WTC11 (cell line): ENCODE measurements at places on chromosomes 5 and 9.
A peak's percentile ranks its signal among the peaks of the same experiment; 100 is the strongest.

GRCh38 chr9:127185931-127186781 is 63.7 kb upstream of the ANGPTL2 start:
- DNase-seq: no peak

- DNase-seq: no peak
Measured at GRCh38 chr5:64861281-64861680, 92.6 kb downstream of the CWC27 start.

GRCh38 chr9:134517069-134517680 is 124.4 kb upstream of the COL5A1 start:
- no peak for DNase-seq

- no peak for DNase-seq
Measured at GRCh38 chr5:34854459-34855174, 15.7 kb downstream of the TTC23L start.

DNA sequence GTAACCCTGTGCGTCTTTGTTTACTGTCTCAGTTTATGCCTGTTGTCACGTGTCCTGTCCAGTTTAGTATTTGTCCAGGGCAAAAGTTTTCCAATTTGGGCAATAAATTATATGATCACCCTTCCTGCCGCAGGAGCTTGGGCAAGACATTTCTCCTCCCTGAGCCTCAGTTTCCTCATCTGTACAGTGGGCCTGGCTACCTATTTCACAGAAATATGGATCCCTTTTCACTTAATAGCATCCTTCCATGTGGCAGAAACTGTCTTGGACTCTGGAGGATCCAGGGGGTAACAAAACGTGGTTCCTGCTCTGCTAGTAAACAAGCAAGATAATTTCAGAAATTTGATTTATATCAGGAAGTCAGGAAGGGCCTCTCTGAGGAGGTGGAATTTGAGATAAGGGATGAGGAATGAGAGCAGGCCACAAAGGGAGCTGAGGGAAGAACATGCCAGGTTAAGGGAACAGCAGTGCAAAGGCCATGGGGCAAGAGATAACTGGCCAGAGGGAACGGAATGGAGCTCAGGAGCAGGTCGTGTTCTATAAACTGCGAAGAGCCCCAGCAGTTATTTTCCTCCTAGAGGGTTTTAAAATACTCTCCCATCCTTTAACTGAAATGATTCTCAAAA is 15.1 kb upstream of the PPARGC1B start:
- no peak for DNase-seq

DNA sequence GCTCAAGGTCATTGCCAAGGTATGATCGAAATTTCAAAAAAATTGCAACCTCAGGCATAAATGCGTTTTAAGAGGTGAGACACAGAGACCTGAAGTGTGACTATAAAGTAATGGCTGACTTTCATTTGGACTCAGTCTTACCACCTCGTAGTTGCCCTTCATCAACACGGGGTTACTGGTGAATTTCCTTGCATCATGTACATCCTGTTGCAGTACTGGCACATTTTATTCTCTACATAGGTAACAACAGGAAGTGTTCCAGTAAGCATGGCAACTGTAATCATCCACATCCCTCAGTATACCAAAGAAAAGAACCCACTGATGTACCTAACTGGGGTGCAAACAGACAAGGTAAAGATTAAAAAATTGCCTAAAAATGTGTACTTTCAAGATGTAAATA is 29.3 kb downstream of the MOCS2 start:
- DNase-seq: no peak

GRCh38 chr5:1781726-1782384 is 17.8 kb downstream of the MRPL36 start:
- no peak for DNase-seq

GRCh38 chr5:61449804-61450492 is 117.9 kb downstream of the ZSWIM6 start:
- DNase-seq: no peak

DNA sequence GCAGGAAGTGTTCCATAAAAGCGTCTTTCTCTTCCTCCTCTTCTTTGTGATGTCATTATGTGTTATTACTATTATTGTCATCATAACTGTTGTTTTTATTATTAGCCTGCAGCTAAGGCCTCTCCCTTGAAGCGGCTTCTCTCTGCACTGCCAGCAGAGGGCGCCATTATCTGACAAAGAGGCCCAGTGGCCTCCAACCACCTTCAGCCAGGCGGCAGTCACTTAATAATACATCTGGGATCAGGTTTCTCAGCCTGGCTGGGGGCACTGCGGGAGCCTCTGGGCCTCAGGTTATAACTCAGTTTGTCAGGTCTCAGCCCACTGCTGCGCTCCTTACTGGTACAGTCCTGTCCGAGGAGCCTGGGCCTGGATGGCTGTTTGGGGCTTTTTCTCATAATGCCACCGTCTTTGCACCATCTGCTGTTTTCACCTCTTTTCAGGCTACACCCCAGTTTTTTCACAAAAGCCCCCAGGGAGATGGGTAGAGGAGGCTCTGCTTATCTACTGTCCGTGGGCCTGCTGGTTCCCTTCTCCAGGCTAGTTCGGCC is 281.9 kb downstream of the NSG2 start:
- peak; percentile 92 for DNase-seq

DNA sequence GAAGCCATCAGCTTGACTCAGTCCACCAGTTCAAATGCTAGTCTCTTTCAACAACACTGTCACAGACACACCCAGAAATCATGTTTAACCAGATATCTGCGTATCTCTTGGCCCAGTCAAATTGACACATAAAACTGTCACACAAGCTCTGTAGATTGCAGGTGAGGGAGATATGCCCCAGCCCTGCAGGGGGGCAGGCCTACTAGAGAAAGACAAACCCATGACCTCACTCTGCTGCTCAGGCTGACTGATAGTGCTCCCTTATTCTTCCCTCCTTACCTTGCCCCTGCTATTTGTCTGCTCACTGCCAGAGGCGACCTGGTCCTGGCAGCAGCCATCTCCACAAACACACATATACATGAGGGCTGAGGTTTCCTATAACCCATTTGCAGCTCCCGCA is 351.3 kb downstream of the DRD1 start:
- DNase-seq: no peak

DNA sequence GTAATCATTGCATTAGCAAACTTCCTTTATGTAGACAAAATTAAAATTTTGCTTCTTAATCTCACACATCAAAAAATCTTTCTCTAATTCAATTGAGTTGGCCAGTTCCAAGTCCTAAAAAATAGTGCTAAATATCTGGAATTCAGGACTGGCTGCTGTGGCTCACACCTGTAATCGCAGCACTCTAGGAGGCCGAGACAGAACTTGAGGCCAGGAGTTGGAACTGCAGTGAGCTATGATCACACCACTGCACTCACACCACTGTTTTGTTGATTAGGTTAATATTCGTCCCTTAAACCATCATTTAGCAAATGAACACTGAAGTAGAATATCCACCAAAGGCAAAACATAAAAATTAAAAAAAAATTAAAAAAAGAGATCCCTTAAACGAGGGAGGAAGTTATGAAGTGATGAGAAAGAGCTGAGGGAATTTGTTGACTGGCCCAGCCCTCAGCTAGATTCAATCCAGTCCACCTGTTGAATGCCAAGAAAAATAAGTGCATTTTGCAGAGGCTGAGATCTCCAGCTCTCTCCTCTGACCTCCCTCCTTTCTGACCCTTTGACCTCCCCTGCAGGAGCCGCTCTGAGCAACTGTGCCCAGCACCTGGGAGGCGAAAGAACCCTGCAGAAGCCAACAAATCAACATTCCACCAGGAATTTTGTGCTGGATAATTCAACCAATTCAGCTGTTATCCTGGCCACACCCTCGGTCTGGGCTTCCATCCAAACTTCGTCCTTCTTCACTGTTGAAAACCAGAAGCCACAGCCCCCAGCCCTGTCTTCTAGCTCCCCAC is 96.8 kb downstream of the OR2K2 start:
- DNase-seq: peak; percentile 25

DNA sequence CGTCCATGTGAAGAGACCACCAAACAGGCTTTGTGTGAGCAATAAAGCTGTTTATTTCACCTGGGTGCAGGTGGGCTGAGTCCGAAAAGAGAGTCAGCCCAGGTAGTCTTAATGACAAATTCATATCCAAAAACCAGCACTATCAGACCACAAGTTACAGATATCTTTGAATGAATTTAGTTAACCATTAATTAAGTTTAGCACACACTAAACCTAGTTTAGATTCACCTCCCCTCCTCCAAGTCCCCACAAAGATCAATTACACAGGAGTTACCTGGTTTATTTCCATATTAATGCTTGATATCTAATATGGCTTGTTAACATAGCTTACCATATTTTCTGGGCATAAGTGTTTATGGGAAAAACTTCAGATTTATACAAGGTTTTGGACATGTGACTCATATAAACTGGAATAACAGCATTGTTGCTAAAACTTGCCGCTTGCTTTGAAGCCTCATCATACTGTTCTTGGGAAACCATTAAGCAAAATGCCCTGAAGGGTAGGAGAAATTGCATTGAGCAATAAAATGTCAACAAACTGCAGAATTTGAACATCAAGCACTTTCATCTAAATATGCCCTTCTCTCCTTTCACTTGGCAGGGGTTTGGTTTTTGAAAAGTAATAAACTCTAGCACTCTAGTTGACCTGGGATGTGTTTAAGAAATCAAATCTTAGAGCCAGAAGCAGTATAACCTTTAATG is 166.9 kb downstream of the SNCAIP start:
- no peak for DNase-seq

- no peak for DNase-seq
Measured at GRCh38 chr9:97868859-97869258, 15.8 kb downstream of the FOXE1 start.

DNA sequence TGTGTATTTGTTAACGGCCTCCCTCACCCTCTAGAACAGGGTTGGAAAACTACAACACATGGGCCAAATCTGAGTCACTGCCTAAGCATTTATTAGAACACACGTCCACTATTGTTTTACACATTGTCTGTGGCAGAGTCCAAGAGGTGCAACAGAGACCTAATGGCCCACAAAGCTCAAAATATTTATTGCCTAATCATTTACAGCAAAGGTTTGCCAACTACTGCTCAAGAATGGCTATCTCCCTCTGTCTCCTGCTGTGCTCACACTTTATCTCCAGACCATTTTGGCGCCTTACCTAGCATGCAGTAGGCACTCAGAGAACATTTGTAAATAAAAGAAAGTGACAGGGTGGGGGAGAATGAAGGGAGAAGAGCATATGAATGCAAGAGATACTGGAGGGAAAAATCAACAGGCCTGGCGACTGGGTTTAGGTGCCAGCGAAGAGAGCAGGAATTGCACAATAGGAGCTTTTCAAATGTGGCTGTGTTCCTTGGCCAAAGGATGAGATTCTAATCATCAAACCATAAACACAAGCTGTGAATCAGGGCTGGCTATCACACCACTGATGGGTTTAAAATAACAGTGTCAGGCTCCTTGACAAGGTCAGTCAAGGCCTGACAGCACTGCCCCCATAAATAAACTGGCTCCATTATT is 80.3 kb downstream of the EPB41L4A start:
- no peak for DNase-seq

DNA sequence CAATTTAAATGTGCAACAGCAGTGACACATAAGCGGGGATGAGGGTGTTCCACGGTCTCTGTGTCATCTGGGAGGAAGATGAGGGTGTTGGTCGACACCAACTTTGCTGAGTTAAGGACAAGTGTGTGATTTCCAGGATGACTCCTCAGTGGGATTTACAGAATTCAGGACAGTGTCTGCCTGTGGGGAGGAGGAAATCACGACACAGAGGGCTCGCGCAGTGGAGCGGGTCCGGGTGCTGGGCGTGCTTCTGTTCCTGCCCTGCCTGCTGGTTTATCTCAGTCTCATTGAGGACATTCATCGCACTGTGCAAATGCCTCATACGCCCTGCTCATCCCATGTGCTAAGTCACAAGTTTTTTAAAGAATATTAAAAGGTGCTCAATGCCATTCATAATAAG is 73.7 kb upstream of the ADAMTS2 start:
- no peak for DNase-seq

DNA sequence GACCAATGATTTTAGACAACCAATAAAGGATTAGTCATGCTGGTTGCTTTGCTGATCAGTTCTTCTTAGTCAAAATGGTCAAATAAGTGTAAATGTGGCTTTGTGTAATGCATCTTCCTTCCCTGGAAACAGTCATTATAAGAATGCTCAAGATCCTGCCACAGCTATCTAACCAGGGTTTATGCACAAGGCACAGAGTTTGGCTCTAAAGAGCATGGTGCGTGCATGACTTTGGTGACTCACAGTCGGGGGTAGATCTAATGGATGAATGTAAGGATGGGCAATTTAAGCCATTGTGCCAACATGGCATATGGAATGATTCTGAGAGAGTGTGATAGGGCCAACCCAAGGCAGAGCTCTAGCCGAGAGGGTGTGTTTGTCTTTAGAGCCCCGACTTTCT is 6.5 kb downstream of the LIX1 start:
- no peak for DNase-seq

DNA sequence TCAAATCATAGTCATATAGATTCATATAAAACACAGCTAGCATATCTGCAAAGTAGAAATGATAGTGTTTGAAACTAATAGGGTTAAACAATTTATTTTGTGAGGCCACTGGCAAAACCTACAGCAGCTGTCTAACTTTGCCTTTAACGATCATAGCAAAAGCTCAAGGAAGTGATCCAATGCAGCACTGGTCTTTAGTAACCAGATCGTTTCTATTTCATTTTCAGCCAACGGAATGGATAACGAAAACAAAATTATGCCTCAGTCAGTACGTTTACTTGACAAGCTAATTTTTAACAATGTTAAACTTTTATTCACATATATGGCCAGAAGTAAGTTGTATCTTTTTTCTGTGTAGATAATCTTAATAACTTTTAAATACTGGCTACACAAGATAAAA is 17.7 kb downstream of the MLLT3 start:
- no peak for DNase-seq

DNA sequence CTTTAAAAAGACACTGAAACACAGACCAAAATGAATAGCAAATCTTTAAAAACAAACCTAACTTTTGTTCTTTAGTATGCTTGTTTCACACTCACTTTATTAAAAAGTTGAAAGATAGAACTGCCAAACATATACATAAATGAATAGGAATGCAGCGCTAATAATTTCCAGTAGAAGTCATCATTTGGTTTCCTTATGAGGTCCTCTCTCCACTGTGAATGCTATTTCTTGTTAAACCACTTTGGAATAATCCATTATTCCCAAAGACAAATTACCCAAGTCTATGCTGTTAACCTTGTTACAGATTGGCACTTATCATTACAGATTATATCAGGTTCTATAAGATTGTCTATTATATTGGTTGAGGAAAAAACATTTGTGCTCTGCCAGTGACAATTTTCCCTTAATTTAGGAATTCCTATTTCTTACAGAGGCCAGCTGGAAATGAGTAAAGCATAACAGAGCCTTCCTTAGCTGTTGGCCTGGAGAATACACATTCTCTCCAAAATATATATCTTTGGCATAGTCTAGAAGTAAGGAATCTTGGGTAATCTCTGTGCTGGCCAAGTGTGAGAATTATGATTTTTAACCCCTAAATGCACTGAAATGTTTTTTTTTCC is 29.3 kb upstream of the MINAR2 start:
- DNase-seq: no peak

DNA sequence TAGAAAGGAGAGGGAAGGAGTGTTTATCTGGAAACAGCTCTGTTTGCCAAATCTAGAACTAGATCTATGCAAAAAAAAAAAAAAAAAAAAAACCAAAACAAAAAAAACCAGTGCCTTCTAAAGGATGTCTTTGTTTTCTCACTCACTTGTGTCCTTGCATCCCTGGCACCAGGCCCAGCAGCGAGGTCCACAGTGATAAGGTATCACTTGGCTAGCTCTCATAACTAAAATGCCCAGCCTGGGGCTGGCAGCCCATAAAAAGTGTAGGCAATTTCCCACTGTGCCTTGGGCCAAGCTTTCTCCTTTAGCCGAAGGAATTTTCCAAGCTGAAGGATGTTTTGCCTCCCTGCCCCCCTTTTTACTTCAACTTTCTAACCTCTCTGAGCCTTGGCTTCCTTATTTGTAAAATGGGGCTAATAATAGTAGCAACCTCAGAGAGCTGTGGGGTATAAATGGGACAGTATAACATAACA is 20.8 kb downstream of the RGS3 start:
- DNase-seq: no peak
